ENCODE measurements at places on chromosomes 1 and 21. TPM values are rescaled to one million over a fixed set of nuclear protein-coding genes. Genes with fewer than 3 reads are reported as not detected.

GRCh38 chr1:199041173-199041914 lies 402.5 kb downstream of the PTPRC start:
- DNase-seq, result no peak

Gene LRRC39
- 13.8 TPM for total RNA-seq

GRCh38 chr1:205590457-205590768 lies 41.4 kb downstream of the ELK4 start:
- DNase-seq, result no peak

Gene MDM4
- total RNA-seq, result 148 TPM

Gene KRTAP20-1
- total RNA-seq, result not detected

GRCh38 chr1:235588916-235589515 lies 60.6 kb downstream of the GNG4 start:
- DNase-seq, result no peak

GRCh38 chr1:119884711-119885110 lies 11.6 kb downstream of the ADAM30 start:
- DNase-seq, result no peak

Gene TTC34
- 0.32 TPM for total RNA-seq

DNA sequence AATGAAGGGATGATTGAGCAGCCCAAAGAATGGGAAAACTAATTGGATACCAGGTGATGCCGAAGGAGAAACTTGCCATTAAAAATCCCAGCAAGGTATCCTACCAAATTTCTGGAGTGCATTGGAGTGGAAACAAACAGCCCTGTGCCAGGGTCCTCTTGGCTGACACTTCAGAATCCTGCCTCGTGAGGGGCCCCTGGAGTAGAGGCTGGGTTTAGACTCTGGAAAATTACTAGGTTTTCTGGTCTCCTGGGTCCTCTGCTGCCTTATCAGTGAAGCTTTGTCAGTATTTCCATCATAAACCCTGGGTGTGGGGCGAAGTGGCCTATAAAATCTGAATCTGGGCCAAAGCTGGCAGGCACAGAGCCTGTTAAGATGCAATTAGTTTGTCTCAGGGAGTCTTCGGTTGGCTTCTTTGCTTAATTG lies 289.2 kb upstream of the USP24 start:
- DNase-seq, result no peak

- no peak for DNase-seq
Observed at GRCh38 chr1:157628773-157629172, 30.9 kb upstream of the FCRL4 start.

Gene PCSK9
- 2.9 TPM for total RNA-seq

DNA sequence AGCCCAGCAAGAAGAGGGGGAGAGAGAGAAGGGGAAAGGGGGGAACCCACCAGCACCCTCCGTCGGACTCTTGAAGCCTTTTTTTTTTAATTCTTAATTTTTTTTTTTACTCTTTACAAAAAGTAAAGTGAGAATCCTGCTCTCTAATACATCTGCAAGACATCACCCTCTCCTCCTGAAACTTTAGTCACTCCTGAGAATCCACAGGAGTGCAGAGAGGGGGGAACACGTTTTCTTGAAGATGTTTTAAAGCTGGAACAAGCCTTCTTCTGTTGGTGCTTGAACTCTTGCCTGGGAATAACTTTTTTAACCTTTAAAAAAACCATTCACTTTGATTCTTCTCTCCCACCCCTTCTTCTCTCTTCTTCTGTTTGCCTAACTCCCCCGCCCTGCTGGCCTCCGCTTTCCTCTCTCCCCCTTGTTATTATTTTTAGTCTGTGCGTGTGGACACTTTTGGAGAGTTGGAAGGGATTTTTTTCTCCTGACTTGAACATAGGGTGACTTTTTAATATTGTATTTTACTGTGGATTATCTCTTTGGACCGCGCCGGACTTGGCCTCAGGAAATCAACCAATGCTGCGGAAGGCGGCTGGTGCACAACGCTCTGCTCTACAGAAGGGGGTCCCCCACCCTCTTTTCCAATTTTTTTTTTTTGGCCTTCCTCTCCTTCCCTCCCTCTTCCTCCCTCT lies 383 bp upstream of the PRRX1 start:
- DNase-seq, result no peak

DNA sequence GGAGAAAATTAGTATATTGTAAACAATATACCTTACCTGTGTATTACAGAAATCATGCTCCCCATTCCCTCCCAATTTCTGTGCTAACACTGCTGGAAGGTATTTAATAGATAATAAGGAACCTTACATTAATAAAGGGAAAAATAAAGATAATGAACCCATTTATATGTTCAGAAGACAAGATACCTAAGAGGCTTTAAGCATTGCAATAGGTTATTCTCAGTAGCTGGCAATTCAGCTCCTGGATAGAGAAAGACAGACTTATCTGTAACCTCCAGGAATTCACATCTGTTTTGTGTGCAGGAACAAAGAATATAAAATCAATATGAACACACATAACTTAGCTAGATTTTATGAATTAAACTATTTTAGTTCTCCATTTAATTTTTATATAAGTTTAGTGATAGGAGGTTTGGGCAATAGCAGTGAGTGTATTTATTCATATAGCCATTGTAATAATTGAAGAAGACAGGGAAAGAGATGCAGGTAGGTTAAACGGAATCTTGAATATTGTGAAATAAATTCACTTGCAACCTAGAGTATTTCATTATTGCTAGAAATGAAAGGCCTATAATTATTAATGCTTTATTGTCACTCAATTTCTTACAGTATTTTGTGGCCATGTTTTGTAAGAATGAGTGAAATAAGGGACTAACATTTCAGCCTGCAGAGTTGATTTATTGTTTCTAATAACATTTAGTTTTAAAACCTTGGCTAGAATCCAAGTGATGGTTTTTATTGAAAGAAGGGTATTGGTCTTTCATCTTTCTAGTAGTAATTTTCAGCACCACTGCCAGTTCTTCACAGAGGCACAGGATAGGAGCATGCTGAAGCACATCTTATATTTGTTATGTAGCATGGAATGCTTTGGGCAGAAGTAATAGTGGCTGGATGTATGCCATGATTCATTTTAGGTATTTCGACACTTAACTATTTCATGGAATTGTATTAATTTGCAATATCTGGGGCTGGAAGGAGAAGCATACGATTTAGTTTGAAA lies 1.5 kb downstream of the XPR1 start:
- DNase-seq, result no peak

DNA sequence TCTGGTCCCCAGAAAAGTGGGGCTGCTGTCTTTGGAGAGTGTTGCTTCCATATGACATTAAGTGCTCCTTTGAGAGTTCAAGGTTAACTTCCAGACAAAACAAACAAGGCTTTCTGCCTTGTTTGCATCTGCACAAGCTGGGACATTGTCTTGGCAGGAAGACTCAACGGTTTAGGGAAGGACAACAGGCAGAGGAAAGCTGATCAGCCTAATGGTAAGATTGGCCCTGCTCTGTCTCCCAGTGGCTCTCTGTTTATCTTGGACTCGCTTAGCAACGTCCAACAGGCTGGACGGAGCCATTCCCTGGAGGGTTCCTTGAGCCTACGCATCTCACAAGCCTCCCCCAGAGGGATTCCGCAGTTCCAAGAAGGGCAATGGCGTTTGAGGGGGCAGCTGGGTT lies 62.2 kb upstream of the SLC44A3 start:
- no peak for DNase-seq

Gene LAD1
- 12.6 TPM for total RNA-seq

DNA sequence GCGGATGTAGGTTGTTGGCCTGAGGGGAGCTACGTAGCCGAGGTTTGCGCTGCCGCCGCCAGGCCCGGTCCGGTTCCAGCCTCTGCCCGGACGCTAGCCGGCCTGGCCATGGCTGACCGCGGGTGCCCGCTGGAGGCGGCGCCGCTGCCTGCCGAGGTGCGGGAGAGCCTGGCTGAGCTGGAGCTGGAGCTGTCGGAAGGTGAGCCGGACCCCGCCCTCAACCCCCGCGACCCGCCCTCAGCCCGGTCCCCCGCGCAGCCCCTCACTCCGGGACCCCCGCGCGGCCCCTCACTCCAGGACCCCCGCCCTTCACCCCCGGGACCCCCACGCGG lies 299 bp downstream of the DIP2A start:
- DNase-seq, result no peak

DNA sequence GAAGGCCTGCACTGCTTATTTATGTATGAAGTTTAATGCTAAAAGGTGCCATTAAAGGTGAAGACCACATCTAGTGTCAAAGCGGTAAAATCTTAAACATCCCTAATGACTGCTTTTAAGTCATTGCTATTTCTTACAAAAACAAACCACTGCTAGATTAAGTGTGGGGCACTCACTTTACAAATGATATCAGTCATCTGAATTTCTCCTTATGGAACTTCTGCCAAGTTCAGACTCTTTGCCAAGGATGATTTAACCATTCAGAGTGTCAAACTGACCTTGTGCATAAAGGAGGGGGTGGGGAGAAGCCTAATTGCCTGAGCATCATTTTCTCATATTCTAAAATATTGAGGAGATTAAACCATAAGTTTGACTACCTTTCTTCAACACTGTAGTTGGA lies 271.5 kb downstream of the TGFB2 start:
- no peak for DNase-seq

- no peak for DNase-seq
Observed at GRCh38 chr1:151478923-151479322, 19.6 kb upstream of the POGZ start.

Gene SPRR2A
- total RNA-seq, result not detected

GRCh38 chr1:173190101-173190936 lies 16.8 kb downstream of the TNFSF4 start:
- DNase-seq, result peak; percentile 73

DNA sequence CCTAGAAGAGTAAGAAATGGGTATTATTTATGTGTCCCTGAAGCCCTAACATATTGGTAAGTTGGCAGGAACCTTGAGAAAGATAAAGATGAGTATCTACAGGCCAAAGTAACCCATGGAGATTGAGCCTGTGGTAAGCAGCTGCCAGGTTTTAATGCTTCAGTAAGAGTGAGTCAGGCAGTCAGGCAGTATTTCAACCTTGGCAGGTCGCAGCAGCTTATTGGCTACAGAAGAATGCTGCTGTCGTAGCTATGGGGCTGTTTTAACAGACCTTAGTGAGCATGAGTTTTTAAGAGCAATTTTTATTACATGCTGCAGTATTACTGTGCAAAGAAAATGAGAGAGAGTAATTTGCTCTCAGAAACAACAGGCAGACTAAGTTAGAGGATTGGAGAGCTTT lies 10.3 kb upstream of the SLC30A10 start:
- peak; percentile 18 for DNase-seq

Gene MRAP
- not detected for total RNA-seq

GRCh38 chr1:240811256-240811655 lies 199.3 kb upstream of the GREM2 start:
- DNase-seq, result no peak

GRCh38 chr1:100658716-100659026 lies 60.9 kb upstream of the VCAM1 start:
- DNase-seq, result no peak

Gene FABP3
- 42.1 TPM for total RNA-seq

DNA sequence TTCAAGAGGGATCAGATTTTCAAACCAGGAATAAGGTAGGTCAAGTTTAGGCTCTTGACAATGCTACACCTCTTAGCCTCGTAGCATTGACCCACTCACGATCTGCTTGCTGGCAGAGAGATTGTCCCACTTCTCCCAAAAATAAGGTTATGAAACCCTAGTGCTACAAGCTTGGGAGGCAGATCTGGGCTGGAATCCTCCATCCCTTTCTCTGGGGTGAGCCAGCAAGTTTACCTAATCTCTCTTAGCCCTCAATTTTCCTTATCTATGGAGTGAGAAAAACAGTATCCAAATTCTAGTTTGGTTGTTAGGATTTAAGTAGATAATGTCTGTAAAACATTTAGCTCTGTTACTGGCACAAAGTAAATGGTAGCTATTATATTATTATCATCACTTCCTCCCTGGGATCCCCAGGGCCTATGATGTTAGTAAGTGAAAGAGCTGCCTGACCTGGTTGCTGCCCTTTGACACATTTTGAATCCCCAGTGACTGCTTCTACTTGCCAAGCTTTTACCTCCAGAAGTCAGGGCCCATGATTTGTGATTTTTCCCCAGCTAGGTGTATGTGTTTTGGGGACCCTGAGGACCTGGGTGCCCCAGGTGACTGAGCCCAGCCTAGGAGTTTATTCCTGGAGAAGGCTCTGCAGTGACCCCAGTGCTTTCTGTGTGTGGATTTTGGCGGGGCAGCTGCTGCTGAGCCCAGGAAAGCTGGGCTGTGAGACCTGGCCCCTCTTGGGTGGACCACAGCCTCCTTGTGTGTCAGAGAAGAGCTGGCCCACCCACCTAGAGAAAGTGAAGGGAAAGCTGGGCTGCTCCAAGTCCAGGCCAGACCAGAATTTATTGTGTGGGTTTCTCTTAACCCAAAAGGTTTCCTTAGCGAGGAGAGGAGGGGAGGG lies 48.2 kb upstream of the VANGL1 start:
- DNase-seq, result no peak

Gene PRKACB
- 107 TPM for total RNA-seq

GRCh38 chr1:20578062-20578461 lies 10.8 kb upstream of the CDA start:
- no peak for DNase-seq

- no peak for DNase-seq
Observed at GRCh38 chr1:40755067-40755466, 28.5 kb upstream of the KCNQ4 start.

- DNase-seq, result no peak
Observed at GRCh38 chr1:56120021-56120420, 459.3 kb downstream of the PLPP3 start.

Gene SIM2
- 0.63 TPM for total RNA-seq

DNA sequence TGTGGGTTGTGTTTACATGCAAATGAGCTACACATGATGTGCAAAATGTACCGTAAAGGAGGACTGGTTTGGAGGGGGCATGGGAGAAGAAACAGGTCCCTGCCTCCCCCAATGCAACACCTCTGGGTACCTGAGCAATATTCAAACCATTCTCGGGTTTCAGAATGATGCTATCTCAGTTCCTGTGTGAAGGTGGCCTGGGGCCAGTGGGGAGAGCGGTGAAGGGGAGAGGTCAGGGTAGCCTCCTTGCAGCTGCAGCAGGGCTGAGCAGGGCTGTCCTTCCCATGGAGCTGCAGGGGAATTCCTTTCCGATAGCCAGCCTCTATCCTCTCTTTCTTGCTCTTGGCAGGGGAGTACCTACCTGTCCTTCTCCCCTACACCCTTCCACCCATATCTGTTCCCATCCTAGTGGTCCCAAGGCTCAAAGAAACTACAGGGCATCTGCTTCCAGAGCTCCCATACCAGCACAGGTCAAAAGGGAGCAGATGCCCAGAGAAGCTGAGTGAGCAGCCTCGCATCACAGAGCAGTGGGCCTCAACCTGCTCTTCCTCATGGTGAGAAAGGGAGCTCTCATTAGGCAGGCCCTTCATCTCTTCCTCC lies 11.9 kb downstream of the MEF2D start:
- no peak for DNase-seq

Gene SHE
- total RNA-seq, result 17.7 TPM

Gene CDC20
- total RNA-seq, result 12.3 TPM

Data from urinary bladder (tissue), 4 donors.